CD4-positive, alpha-beta T cell treated with Interleukin-6 for 4 hours (primary cell): ENCODE measurements at places on chromosomes 3 and 15.
A peak's percentile ranks its signal among the peaks of the same experiment; 100 is the strongest.

GRCh38 chr3:16305111-16305541, 40.1 kb downstream of the OXNAD1 start:
- peak; percentile 56 for DNase-seq

DNA sequence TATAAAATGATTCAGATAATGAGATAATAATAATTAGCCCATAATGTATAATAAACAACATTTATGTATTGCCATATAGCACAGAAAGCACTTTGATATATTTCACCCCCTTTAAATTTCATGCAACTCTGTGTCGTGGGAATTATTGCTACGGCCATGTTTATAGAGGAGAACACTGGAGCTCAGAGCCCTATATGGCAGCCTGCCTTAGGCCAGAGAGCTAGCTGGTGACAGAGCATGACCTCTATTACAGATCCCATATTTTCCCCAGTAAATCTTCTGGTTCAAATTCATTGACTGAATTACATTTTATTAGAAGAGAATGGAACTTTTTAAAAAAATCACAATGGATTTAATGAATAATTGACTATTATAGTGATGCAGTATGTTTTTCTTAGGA, 25.0 kb downstream of the USP13 start:
- no peak for DNase-seq

GRCh38 chr3:108940568-108941263, 13.0 kb downstream of the GUCA1C start:
- no peak for DNase-seq

- DNase-seq = no peak
Observed at GRCh38 chr3:49462222-49462621, 7.8 kb upstream of the DAG1 start.

DNA sequence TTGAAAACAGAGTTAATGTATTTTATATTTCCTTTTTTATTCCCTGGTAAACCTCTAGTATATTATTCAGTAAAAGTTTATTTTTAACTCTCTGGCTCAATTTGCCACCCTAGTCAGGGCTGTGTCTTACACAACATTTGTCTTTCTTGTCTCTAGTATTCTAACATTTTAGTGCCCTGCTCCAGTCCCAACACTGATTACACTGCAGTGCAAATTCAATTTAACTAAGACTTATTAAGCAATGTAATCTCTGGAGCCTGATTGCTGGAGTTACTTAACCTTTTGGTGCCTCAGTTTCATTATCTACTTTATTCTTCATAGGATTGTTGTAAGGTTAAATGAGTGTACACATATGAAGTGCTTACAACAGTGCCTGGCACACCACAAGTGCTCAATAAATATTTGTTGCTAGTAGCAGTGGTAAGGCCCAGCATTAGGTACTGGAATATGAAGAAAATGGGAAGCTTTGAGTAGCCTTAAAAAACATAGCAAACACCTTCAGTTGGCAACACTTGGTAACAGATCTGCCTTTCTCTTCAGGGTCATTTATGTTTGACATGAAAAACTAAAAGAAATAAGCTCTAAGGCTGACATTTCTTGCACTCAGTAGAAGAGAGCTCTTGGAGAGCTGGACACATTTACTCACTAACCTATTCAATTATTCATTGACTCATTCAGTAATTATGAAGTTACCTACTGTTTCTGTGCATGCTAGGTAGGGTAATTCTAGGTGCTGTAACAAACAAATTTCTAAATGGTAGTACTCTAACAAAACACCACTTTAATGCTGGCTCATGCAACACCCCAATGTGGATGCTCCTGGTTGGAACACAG, 364.5 kb upstream of the EPHA3 start:
- DNase-seq = no peak

DNA sequence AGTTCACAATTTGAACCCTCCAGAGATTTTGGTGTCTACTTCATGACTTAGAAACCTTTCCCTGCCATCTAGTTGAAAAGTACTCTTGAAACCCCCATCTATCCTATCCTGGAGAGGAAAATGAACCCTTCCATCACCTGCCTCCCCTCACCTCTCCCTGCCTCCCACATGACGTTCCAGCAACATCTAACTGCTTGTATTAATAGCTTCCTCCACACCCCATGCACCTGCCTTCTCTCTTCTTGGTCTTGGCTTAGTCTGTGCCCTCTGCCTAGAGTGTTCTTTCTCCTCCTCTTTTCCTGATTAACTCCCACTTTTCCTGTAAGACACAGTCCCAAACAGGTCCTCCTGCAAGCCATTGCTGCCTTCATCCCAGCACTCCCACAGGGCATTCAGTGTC, 107.8 kb downstream of the LIPC start:
- no peak for DNase-seq

DNA sequence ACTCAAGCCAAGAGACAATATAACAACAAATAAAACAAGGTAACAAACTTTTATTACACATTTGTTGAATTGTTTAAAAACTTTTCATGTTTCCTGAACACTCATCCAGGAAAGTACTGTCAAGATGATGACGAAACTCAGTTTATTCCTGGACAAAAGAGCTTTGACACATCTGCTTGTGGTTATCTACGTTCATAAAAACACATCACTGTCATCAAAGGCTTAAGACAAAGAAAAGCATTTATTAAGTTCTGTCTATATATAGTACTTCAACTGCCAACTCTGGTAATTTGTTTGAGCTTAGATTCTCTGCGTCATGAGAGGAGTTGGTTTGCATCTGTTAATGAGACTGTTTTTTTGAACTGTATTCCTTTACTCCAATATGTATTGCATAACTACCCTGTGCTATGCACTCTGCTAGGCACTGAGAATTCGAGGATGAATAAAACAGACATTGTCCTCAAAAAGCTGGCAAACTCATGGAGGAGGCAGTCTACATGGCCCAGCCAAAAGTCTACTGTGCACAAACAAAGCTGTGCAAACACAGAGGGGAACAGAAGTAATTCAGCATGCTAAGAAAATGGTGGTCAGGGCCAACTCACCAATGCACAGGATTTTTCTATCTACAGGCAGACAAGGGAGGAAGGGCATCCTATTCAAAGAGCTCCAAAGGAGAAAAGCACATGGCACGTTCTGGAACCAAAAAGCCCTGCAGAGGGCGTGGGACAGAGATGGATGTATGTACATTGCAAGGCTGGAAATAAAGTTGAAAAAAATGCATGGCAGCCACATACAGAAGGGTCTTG, 21.5 kb downstream of the PLD1 start:
- no peak for DNase-seq

DNA sequence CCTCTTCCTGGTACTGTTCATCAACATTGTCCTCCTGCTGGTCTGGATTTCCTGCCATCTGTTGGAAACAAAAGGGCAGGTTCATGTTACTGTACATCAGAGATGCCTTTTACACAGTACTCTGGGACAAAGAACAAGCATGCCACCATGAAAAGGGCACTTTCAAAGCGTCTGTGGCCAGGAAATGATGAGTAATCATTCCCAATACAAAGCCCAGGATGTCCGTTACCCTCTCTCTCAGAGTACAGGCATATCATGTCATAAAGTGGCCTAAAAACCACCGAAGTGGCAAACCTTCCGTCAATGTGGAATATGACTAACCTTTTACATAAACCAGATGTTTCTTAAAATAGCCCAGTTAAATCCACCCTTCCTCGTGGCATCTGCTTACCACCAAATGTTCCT, 71.2 kb downstream of the GOLIM4 start:
- no peak for DNase-seq
